ENCODE measurements at places on chromosomes 13 and 19.

DNA sequence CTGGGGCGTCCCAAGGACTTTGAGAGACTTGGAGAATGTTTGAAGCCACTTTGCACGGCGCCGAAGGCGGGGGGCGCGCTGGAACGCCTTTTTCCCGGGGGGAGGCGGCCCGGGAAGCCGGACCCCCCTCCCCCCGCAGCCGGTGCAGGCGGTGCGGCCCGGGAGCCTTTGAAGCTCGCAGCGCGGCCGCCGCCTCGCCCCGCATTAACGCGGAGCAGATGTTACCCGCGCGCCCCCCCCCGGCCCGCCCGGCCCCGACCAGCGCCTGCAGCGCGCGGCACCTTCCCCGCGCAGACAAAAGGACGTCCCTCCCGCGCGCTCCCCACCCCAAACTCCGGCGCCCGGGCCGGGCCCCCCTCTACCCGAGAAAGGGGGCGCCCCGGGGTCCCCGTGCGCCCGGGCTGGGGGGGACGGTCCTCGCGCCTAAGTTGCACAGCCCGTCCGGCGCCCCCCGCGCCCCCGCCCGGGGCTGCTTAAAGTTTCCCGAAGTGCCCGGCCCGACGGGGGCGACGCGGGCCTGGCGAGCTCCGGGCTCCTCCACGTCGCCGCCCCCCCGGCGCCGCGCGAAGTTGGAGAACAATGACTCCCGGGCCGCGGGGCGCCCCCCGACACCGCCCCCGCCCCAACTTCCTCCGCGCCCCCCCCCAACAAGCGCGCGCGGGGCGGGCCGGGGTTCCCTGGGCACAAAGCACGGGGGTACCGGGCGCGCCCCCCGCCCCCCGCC is 685 bp downstream of the TCF3 start:
- no peak for DNase-seq

GRCh38 chr19:7337380-7338194 is 11.2 kb upstream of the ARHGEF18 start:
- DNase-seq = no peak

DNA sequence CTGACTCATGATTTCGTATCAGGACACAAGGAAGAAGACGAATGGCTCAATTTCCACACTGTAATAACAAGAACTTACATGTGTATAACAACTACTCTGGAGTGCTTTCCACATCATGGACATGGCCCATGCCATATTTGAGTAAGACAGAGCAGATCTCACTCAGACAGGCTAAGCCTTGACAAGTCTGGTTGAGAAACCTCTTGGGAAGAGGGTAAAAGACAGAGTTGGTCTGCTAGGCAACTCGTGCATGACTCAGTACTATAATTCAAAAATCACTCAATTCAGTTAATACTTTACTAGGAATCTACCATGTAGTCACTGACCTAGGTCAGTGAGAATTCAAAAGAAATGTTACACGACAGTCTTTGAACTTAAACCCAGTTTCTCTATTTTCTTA is 5.7 kb upstream of the THSD1 start:
- DNase-seq = no peak

DNA sequence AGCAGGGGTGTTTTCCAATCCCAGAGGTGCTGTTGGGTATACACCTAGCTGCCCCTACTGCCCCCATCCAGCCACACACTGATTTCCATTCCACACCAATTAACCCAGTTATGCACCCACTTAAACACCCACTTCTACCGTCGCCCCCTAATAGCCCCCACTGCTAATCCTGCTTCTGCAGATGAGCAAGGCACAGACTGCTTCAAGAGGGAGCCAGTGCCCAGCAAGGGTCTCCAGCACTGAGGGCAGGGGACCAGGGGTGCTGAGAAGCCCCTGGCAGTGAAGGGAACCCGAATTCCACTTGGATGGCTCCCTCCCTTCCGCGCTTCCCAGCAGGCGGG is 1.2 kb downstream of the FXYD7 start:
- DNase-seq = no peak

DNA sequence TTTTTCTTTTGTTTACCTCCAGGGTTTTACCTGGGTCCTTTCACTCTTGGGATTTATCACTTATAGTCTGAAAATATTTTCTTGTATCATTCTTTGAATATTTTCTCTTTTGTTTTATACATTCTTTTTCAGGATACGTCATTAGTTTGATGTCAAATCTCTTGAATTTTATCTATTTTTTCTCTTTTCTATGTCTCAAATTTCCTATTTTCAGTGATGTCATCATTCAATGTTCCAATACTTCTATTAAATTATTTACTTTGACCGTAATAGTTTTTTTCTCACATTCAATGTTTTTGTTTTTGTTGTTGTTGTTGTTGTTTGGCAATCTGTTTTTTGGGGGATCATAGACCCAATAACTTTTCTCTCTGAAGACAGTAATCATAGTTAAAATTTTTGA is 83.5 kb downstream of the PRR20E start:
- DNase-seq = no peak

GRCh38 chr19:17606590-17607185 is 51.2 kb downstream of the COLGALT1 start:
- no peak for DNase-seq

DNA sequence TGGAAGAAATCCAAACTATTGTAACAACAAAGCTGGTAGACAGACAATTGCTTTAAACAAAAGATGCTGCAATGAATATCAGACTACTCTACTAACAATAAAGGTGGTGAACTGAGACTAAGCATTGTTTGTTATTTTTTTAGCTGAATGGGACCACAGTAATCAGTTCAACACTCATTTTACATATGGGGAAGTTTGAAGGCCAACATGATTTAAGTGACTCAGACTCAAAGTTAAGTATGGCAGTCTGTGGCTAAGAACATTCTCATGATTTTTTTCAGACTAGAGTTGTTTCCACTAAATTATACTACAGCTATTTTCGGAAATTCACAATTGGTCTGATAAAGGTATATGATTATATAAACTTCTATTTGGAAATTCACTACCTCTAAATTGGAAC is 10.4 kb downstream of the EXOSC8 start:
- DNase-seq = no peak

GRCh38 chr19:3121821-3122511 is 13.9 kb upstream of the GNA15 start:
- no peak for DNase-seq
